ENCODE measurements at places on chromosomes 4 and X.

GRCh38 chrX:115324194-115324593 is 34.7 kb downstream of the LUZP4 start:
- DNase-seq: no peak

DNA sequence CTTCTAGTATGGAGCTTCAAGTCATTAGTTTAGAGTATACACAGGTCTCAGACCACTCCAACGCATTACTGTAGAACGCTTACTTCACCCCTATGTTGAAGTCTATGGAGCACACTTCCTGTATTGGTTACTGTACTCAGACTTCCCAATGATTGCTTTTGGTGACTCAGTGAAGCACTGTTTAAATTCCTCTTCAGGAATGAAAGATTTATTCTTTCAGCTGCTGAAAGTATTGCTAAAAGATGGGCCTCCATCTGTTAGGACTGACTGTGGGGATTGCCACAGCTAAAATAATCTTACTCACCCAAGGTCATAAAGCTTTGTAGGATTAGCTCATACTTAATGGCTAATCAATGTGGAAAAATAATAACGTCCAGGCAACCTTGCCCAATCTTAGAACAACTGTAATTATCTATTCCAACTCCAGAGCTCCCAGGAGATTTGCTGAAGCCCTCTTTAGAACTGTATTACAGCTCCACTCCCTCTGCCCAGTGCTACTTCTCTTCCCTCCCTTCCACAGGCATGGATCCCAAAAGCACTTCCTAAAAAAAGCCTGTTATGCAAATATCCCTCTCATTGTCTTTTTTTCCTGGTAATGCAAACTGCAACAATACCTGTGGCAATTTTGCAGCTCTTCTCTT is 281.9 kb upstream of the HS3ST1 start:
- no peak for DNase-seq

DNA sequence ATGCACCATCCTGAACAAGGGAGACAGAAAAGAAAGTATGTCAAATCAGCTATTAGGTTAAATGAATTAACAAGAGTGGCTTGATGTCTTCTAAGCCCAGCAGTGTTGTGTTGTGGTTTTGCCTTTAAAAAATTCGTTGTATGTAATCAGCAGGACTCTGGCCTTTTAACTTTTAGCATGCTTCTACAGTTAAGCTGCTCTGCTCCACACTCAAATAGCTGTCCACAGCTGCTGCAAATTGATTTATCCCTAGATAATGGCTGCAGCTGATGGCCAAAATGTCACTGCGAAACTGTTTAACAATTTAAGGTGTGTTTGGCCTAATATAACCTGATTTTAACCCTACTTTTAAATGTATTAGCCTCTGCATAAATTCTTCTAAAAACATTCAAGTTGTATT is 85.8 kb downstream of the CXXC4 start:
- no peak for DNase-seq

DNA sequence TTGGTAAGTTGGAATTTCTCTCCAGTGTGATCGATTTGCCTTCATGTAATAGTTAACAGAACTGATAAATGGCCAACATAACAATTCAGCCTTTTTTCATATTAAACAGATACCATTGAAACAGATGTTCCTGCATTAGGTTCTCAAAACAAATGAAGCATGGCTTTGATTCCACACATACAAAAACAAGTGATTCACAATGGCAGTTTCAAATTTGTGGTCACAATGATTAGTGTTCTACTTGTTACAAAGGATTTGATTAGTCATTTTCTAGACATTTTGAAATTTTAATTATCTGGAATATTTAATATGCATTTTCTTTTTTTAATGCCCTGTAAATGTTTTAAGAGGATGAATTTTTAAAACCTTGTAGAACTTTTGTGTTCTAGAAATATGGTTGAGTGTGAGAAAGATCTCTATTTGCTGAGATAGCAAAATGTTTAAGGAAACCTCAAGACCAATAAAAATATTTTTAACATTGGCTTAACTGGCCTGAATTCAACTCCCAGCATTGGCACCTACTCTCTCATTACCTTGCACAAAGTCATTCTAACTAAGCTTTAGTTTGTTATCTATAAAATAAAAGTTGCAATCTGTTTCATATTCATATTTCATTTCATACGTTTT is 18.9 kb upstream of the GLRA3 start:
- DNase-seq: no peak

DNA sequence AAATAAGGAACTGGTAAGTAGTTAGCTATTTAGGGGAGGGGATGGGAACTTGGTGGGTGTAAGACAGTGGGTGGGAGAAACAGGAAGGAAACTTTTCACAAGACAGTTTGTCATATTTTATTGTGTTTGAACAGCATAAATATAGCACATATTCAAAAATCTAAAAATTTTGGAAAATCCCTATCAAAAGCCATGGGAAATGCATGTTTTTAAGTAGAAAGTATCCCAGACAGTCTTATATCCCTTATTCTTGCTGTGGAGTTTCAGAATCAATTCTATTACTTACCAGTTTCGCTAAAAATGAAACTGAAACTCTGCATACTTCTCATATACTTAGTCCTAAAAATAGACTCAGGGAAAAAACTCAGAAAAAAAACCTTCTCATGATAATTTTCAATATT is 22.3 kb upstream of the RASGEF1B start:
- DNase-seq: no peak

DNA sequence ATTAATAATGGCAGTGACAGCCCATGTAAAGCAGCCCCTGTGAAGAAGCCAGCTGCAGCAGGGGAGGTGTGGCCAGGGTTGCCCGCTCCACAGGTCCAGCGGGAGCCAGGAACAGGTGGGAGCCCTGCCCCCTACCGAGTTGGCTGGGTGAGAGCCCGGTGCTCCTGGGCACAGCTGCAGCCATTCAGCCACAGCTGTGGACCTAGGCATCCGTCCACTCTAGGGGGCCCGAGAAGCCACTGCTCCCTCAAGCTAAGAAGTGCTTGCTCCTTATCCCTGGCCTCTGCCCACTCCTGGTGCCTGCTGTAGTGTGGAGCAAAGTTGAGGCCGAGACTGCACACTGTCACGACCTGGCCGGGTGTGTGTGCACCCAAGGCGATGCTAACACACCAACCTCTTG is 1469.0 kb downstream of the PCDH7 start:
- no peak for DNase-seq

DNA sequence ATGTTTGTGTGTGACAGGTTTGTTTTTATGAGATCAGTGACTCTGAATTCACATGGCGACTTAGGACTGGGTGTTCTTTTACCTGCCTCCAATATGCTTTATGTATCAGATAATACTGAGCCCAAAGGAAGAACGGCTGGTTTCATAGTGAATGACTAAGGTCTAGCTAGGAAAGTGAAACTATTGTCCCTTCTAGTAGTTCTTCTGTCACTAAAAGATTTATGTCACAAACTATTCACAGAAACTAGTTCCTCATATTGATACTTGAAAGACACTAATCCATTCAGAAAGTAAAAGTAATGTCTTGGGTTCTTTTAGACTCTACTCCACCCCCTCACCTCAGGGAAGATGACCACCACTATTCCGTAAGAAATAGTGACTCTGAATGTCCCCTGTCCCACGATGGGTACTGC is 81.7 kb downstream of the EGF start:
- DNase-seq: no peak

DNA sequence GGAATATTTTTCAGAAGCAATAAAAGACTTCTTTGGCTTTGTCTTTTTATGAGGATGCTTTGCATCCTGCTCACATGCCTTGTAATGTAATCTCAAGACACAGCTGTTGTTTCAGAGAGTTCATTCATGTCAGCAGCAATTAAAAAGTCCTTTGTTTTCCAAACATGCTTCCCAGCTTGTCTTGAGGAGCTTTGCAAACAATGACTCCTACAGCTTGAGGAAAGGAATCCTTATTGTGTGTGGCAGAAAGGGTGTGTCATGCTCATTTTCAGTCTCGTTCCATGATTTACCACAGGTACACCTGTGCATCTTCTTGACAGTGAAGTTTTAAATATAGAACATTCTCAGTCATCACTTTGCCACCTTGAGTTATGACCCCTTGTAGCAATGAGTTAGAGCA is 139.2 kb upstream of the AADAT start:
- no peak for DNase-seq

DNA sequence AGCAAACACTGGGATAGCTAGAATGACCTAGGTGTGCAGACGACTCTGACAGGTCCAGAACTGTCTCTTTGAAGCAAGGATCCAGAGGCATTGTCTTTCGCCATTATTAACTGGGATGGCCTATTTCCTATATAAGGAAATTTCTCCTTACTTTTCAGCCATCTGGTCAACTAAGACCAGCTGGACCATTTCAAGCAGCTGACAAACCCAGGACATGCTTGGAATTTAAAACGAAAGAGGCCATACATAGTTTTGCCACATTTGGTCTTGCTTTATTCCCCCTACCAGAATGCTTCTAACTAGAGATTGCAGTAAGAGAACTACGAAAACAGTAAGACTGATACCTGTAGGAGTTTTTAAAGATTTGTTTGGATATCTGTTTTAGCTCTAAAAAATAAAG is 87.0 kb downstream of the GLRA2 start:
- DNase-seq: no peak

DNA sequence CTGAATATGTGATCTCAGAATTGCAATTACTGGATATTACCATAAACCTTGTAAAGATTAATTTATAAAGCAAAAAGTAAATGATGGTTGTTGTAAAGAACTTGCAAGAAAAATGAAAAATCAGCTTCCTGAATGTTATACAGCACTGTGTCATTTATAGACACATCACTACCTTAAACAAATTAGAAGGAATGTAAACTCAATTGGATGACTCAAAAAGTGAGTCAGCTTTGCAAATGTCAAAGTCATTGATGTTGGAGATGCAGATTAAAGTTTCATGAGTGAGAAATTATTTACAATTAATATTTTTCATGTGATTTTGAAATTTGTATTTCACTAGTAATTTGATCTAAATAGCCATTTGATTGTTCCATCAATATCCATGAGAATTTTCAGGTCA is 193.2 kb downstream of the RAPGEF2 start:
- DNase-seq: no peak

GRCh38 chrX:16836371-16836770 is 33.8 kb downstream of the RBBP7 start:
- DNase-seq: no peak

GRCh38 chr4:24363751-24364150 is 220.6 kb downstream of the DHX15 start:
- DNase-seq: no peak

GRCh38 chr4:42549896-42550295 is 107.0 kb downstream of the ATP8A1 start:
- no peak for DNase-seq

- no peak for DNase-seq
Observed at GRCh38 chrX:35890699-35891098, 28.8 kb upstream of the CFAP47 start.

DNA sequence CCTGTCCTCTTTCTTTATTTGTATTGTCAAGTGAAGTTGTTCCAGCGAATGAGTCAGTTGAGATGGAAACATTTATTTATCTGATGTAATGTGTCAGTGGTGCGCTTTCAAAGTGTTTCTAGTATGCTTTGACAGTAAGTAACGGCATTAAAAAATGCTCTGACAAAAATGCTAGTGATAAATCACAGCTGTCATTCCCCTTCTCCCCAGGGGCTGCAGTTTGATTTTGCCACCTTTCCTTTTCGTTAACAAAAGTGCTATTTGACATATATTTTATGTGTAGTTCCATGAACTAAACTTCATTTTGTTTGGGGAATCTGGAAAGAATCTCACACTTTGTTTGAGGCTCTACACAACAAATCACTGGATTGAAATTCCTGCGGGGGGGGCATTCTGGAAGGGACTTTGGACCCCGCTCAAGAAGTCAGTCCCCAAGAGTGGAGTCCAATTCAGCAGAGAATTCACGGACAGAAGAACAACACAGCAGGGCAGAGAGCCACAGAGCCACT is 7.6 kb upstream of the TBC1D19 start:
- DNase-seq: no peak

DNA sequence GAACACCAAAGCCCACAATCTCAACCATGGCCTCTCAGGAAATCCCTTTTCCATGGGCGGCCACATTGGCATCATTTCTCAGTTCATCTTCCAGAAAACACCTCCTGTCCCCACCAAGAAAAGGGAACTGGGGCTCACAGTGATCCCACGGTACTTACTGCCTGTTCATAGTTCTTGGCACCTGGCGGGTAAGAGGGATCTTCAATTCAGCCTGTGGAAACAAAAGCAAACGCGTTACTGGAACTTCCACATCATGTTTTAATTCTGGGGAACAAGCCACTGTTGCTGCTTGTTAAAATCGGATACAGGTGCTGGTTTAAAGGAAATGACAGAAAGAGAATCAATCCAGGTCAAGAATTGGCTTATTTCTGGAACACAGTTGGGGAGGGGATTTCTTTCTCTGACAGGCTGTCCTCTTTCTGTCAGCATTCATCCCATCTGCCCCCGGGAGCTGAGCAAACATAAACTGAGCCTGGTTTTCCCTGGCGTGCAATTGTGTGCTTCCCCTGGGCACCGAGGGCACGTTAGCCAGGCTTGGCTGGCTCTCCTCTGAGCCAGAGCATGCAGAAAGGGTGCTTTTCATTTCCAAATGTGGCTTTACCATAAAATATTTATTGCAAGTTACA is 16.8 kb downstream of the CLNK start:
- DNase-seq: no peak

GRCh38 chrX:16665089-16665488 is 15.1 kb downstream of the S100G start:
- DNase-seq: no peak

- no peak for DNase-seq
Observed at GRCh38 chr4:7842384-7843279, 97.0 kb downstream of the AFAP1 start.

DNA sequence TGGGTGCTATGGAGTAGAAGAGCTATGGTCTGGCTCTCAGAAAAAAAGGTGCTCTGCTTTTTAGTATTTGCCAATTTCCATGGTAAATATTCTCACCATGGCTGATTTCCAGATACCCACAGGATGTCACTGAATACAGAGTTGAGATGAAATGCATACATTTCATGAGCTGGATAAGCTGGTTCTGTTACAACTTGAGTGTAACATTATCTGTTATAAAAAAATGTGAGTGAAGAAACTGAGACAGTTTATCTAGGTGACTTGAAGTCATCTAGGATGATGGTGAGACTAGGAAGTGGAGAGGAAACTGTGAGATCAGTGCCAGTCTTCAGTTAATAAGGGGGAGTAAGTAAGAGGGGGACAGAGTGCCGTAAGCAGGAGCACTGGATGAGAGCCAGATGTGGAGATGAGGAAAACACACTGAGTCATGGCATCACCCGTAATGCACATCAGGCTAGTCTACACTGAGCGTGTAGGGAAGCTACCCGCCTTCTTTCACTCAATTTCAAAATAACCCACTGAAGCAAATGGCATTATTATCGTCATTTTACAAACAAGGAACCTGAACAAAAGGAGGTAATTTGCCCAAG is 5.0 kb downstream of the HPSE start:
- DNase-seq: no peak

DNA sequence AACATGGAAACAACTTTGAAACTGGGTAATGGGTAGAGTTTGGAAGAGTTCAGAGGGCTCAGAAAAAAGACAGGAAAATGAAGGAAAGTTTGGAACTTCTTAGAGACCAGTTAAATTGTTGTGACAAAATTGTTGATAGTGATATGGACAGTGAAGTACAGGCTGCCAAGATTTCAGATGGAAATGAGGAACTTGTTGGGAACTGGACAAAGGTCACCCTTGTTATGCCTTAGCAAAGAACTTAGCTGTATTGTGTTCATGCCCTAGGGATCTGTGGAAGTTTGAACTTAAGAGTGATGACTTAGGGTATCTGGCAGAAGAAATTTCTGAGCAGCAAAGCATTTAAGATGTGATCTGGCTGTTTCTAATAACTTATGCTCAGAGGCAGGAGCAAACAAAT is 5.1 kb upstream of the ARL13A start:
- no peak for DNase-seq

- DNase-seq: no peak
Observed at GRCh38 chrX:40684092-40684491, 36.7 kb upstream of the CXorf38 start.
